ENCODE measurements at places on chromosomes 5 and 9.

DNA sequence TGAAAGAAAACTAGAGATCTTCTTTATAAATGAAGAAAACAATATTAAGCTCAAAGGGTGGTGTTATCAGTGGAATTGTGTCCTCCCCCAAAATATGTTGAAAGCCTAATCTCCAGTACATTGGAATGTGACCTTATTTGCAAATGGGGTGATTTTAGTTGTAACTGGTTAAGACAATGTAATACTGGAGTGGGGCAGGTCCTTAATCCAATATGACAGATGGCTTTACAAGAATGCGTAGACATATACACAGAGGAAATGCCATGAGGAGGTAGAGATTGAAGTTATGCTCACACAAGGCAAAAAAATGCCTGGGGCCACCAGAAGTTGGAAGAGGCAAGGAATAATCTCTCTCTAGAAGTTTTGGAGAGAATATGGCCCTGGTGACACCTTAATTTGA, 13.7 kb upstream of the TRIM32 start:
- no peak for DNase-seq

DNA sequence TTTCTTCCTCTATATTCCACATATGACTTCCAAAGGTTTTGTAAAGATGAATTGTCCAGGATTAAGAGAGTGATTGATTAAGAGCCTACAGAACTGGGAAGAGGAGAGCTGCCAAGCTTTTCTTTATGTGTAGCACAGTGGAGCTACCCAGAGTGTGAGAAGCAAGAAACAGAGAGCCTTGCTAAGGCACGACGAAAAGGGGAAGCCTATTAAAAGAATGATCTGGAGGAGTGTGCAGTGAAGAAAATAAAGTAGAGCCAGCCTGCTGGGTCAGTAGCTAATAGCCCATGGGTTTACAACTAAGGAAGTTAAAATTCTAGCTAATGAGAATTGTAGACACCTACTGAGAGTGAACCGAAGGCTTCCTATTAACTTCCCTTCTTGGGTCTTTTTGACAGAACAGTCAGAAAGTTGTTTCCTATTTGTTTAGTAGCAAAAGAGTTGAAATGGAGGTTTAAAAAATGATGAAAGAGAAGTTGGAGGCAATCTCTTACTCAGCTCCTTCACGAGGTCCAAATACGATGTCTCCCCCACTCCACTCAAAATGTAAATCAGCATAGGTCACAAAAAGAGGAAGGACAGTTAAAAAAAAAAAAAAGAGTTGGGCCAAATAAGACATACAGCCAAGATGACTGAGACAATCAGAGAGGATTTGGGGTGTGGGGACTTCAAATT, 957 bp upstream of the PRR16 start:
- DNase-seq: no peak

DNA sequence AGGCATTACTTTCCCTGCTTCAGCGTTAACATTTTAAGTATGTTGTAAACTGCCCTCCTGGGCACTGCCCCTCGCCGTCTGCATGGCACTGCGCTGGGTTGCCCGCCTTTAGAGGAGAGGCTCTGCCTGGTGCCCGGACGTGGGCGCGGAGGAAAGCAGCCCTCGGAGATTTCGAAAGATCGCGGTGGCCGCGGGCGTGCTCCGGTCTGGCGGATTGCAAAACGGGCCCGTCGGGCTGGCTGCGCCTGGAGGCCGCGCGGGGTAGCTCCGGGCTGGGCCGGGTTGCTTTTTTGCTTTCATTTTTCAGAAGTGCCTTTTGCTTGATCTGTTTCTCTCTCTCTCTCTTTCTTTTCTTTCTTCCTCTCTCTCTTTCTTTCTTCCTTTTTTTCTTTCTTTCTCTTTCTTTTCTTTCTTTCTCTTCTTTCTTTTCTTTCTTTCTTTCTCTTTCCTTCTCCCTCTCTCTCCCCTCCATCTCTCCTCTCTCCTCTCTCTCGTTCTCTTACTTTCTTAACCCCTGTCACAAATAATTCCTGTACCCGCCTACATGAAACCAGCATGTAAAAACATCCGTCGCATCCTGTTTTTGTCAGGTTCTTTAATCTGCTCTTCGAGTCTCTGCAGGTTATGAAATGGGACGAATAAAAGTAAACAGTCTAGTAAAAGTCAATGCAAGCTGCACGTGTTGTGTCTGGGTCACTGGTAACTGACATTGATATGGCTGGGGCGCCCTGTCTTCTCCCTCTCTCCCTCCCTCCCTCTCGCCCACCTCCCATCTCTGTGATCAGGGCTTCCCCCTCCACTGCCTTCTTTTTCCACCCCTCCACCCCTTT, 1.7 kb downstream of the FST start:
- peak; percentile 59 for DNase-seq

- DNase-seq: no peak
Observed at GRCh38 chr5:50717651-50718050, 51.2 kb downstream of the PARP8 start.

GRCh38 chr5:110588286-110588980, 138.0 kb downstream of the TMEM232 start:
- DNase-seq: no peak

Data from activated naive CD4-positive, alpha-beta T cell treated with anti-CD3 and anti-CD28 coated beads, Interleukin-2, amount 50 U/mL, for 16 hours (primary cell).